Stimulated activated CD8-positive, alpha-beta memory T cell treated with anti-CD3 and anti-CD28 coated beads, Interleukin-15, amount 100 ng/mL, for 4 hours (primary cell): ENCODE measurements at places on chromosomes 13 and 19.

GRCh38 chr13:108266321-108266990 is 3.1 kb upstream of the TNFSF13B start:
- DNase-seq, result no peak

DNA sequence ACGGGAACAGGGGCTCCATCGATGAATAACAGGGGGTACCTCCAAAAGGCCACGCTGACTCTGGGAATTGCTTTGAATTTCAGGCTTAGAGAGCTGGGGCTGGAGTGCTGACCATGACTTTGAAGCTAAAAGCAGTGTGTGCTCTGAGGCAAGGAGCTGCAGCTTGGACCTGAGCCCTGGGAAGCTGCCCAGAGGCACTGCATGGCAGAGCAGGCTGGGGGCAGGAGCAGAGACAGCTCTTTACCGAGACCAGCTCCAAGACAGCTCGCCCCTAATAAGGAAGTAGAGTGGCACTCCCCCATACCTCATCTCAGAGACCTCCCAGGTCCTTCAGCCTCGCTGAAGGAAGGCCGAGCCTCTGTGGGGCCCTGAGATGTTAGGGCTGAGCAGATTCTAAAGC is 200.2 kb downstream of the COL4A1 start:
- no peak for DNase-seq

DNA sequence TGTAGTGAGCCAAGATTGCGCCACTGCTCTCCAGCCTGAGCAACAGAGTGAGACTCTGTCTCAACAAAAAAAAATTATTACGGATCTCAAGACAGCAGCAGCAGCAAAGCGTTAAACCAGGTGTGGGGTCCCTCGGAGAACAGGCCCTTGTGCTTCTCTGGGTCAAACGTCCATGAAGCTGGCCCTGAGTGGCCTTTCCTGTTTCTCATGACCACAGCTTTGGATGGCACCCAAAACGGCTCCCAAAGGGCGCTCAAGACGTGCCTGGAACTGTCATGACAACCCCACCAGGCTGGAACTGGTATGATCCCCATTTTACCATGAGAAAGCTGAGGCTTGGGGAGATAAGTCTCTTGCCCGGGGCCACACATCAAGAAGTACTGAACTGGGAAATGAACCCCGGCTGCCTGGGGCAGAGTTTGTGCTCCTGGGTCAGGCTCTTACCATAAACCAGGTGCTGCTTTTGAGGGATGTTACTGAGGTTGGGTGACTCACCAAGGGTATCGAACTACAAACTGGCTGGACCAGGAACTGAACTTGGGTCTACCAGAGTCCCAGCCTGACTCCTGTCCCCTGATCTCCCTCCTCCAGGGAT is 11.6 kb upstream of the SAMD1 start:
- DNase-seq, result no peak

DNA sequence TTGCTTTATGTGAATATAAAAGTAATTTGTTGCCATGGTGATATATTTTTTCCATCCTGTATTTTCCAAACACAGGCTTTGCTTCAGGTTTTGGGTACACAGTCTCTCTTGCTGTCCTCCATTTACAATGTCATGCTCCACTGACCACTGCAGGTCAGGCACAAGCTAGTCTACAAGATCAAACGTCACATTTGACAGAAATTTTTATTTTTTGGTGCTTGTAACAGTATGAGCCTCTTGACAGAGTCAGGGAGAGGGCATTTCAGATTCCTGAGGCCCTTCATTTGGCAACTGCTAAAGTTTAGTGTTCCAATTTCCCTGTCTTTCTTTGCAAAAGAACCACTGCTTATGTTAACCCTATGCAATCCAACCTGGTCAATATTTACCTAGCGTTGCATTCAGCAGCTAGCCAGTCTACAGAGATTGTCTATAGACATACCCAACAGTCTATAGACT is 175.0 kb downstream of the RFC3 start:
- DNase-seq, result no peak

- no peak for DNase-seq
Observed at GRCh38 chr19:50723069-50723468, at the start of gene CLEC11A. TSS of gene CLEC11A (plus strand) at chr19:50723364. CDS start at chr19:50723526, 162 bp downstream.

- no peak for DNase-seq
Observed at GRCh38 chr19:46840498-46840942, 10.1 kb downstream of the AP2S1 start.

DNA sequence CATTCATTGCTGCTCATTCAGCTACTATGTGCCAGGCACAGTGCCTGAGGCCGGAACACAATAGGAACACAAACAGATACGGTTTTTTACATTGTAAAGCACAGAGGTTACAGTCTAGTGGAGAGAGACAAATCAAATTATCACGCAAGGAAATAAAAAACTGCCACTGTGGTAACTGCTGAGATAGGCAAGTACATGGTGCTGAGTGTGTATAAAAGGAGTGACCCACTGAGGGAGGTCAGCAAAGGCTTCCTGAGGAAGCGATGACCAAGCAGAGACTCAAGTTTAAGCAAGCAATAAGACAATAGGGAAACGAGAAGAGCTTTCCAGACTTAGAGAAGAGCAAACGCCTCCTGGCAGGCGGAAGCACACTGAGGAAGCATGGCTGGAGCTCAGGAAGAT is 56.4 kb downstream of the NUFIP1 start:
- DNase-seq, result no peak

GRCh38 chr13:23580684-23581060 is 10.5 kb downstream of the TNFRSF19 start:
- no peak for DNase-seq

GRCh38 chr13:24678151-24678550 is 2.1 kb upstream of the ATP12A start:
- DNase-seq, result no peak

DNA sequence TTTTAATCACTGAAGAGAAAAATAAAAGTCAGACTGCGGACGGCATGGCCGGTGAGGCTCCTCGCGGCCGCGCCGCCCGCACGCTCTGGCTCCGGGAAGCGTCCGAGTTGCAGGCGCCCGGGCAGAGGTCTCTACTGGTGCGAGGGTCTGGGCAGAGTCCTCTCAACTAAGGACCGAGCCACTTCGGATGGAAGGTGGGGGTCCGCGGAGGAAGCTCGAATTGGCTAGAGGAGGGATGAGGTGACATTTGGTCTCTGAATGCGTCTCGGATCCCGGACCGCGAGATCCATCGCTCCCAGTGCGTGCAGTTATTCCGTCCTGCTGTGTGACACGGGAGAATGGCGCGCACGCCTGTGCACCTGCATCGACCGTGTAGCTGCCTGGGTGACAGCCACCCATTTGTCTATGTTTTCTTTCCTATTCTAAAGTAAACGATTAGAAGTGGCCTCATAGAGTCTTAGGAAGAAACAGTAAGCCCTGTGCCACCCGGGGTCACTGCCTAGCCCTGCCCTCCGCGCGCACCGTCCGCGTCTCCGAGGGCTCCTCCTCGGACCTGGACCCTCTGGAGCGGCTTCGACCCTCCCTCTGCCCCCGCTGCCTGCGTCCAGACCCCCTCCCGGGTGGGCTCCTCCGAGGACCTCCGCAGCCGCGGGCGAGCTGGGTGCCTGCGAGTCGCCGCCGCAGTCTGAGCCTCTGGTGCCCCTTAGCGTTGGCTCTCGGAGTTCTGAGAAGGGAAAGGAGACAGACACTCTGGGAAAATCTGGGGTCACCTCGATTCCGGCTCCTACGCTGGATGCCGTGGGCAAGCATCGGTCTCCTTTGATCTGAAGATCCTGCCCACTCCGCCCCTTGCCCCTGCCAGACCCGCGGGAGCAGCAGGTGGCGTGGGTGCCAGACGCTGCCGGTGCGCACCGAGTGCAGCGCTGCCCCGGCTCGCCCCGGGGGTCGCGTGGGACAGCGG is 347.4 kb downstream of the LIG4 start:
- no peak for DNase-seq

GRCh38 chr13:35736876-35737275 is 260.4 kb upstream of the MAB21L1 start:
- DNase-seq, result no peak

- DNase-seq, result no peak
Observed at GRCh38 chr13:77545626-77546412, 10.3 kb downstream of the SCEL start.

GRCh38 chr13:69425235-69425634 is 682.4 kb upstream of the ATXN8OS start:
- DNase-seq, result no peak
